Anterior cingulate cortex (tissue), 58 donors: ENCODE measurements at places on chromosomes 13 and 19.
A peak's percentile ranks its signal among the peaks of the same experiment; 100 is the strongest.

DNA sequence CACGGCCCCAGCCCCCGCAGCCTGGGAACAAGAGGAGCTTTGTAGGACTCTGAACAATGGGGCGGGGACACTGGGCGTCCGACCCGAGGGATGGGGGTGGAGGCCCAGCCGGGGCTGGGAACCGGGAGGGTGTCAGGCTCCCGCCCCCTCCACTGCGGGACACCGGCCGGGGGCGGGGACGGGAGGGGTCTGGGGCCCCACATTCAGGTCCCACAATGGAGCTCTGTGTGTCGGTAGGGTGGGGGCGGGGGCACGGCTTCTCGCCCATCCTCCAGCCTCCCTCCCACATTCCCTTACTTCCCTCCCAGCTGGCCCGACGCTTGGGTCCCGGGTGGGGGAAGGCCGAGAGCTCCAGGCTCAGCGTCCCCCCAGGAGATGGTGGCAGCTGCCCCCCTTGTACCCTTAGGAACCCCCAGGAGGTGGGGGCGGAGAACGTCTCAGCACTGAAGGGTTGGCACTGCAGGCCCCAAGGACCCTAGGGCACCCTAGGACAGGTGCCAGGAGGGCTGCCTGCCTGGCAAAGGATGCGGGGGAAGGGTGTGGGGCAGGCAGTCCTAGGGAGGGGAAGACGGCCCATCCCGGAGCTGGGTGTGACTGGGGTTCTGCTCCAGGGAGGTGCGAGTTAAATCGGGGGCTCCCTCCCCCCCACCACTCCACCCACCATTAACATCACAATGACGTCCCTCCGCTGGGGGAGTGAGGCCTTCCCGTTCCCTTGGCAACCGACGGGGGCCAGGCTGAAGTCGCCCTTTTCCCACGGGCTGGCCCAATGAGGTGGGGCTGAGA, 5.3 kb downstream of the TTYH1 start:
- peak; percentile 95 for DNase-seq

GRCh38 chr19:3575260-3575741, 2.6 kb downstream of the HMG20B start:
- no peak for DNase-seq

DNA sequence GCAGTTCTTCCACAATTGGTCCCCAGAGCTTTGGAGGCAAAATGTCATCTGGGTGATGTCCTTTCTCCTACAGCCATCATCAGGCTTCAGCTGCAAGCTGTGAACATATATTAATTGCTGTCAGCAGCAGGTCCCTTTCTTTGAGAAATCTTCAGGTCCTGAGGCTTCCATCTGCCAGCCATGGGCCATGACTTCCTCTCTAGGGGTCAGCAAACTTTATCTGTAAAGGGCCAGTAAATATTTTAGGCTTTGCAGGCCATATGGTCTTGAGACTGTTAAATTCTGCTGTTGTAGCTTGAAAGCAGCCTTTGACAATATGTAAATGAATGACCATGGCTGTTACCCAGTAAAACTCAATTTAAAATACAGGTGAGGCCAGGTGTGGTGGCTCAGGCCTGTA, 27.1 kb downstream of the SERP2 start:
- no peak for DNase-seq

- no peak for DNase-seq
Measured at GRCh38 chr13:80001510-80001842, 339.4 kb downstream of the SPRY2 start.

DNA sequence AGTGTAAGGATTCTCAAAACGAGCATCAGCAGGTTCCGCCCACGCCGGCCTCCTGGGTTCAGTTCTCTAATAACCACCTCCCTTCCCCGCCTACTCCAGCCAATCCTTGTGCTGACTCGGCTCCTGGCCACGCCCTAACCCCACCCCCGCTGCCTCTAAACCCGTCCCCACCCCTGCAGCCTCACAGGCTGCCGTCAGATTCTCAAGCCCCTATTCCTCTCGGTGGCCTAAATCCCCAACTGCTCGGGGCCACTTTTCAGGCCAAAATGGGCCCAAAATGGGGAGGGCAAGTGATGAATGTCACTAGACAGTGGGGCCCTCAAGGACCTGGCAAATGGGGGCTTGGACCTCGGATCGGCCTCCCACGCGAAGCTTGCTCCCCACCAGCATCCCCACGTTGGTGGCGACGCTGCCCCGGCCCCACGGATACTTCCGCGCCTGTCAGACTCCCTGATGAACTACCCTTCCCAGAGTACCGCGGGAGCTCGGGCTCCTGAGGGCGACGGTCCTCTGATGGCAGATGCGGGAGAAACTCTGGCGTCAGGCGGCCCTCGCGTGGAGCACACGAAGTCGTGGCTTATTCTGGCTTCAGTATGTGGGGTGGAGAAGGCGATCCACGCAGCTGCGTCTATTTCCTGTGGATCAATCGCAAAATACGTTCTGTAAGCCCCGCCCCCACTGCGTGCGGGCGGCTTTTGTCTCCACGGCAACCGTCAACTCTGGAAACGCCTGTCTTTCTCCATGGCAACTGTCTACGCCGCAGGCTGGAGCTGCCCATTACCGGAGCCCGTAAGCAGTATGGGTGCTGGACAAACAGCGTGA, 24.8 kb downstream of the ZNF473 start:
- DNase-seq = peak; percentile 76

DNA sequence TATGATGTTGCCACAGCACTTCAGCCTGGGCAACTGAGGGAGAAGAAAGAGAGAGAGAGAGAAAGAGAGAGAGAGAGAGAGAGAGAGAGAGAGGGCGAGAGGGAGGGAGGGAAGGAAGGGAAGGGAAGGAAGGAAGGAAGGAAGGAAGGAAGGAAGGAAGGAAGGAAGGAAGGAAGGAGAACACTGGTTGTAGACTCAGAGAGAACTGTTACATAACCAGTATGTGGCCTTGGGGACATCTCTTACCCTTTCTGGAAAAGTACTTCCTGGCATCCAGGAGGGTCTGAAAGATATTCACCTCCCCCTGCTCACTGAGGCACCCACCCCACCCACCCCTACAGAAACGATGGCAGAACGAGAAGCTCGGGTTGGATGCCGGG, 2.7 kb upstream of the ARHGEF1 start:
- no peak for DNase-seq

DNA sequence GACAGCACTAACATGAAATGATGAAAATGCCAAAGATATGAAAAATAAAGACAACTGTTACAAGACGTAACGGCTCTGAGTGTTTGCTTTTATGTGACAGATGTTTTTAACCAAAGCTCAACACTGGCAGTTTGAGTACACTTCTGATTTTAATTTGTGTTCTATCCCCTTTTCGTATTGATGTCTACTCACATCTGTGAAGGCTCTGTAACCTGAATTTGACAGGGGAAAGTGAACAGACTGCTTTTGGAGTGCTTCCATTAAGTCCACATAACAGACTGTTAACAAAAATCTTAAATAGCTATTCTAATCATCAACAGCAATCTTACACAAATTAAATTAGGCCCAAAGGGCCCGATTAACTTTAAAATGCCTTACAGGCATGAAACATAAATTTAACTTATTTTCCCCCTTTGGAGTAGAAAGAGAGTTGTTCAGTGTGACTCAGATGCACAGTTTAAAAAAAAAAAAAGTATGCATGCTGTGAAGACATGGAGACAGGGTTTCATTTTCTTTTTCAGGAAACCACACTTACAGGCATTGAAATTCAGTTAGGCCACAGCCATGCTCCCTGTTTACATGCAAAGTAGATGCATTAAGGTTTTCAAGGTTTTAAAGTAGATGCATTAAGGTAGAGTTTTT, 16.3 kb upstream of the RNASEH2B start:
- no peak for DNase-seq

DNA sequence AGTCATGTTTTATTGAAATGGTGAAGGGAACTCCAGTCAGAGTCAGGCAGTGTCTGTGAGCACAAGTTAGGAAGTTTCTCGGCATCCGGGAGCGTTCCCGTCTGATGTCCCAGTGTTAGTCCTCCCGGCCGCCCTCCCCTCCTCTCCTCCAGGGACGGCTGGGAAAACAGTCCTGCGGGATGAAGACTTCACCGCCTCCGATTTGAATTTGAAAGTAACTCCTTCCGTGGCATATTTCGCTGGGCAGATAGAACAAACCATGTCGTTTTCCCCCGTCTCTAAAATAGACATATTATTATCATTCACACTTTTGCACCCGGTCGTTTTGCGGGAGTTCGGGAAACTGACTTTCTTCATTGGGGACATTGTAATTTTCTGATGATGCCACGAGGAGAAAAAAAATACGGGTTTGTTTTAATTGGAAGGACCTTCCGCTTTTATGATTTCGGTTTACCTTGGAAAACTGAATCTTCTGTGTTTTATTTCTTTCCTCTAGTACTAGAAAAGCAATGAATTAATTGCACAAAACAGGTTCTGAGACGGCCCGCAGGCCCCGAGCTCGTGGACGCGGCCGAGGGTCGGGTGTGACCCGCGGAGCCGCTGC, 76.6 kb downstream of the ZIC5 start:
- DNase-seq = no peak

DNA sequence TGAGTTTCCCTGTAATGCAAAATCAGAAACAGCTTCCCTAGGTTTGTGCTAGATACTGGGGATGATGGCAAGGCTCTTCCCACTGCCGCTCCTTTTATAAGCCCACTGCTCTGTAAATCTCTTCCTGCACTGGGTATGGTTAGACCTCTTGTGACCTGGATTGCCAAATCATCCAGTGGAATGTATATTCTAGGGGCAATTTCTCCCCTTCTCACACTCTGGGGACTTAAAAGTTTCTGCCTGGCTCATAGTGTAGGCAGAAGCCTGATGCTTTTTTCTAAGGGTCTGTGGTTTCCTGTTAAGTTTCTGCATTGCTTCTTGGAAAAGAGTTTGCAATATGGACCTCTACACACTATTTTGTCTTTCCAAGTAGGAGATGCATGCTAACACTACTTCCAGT, 1582.0 kb upstream of the PCDH20 start:
- no peak for DNase-seq

DNA sequence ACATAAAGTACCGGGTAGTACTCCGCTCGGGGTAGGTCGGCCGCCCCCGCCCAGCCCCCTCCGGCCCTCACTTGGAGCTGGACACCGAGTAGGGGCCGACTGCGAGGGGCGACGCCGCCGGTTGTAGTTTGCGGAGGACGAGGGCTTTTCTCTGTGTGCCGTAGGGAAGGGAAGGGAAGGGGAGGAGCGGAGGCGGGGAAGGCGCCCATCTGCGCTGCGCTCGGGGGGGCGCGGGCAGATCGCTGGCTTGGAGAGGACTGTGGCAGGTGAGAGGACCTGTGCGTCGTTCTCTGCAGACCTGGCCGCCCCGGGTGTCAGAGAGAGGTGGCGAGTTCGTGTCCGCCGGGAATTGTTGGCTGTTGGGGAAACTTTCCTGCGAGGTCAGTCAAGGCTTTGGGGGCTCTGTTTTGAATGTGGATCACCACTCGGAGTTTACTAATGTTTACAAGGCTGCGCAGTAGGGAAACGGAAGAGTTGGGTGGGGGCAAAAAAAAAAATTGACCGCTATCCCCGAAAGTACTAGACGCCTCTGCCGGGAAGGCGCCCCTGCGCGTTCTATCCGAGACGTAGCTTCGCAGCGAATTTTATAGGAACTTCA, 1.4 kb downstream of the ING1 start:
- no peak for DNase-seq

- DNase-seq = no peak
Measured at GRCh38 chr19:34431681-34432402, 3.7 kb downstream of the UBA2 start.

- DNase-seq = no peak
Measured at GRCh38 chr13:31037874-31038500, 105.5 kb downstream of the TEX26 start.

GRCh38 chr13:37485756-37486155, 112.8 kb downstream of the POSTN start:
- DNase-seq = no peak
